NCI-H1092 treated with DMSO at 0.1 percent for 48 hours (cell line): ENCODE measurements at places on chromosomes 7 and 10.
A peak's percentile ranks its signal among the peaks of the same experiment; 100 is the strongest.

- DNase-seq: no peak
Measured at GRCh38 chr10:96695366-96695765, 24.9 kb downstream of the PIK3AP1 start.

DNA sequence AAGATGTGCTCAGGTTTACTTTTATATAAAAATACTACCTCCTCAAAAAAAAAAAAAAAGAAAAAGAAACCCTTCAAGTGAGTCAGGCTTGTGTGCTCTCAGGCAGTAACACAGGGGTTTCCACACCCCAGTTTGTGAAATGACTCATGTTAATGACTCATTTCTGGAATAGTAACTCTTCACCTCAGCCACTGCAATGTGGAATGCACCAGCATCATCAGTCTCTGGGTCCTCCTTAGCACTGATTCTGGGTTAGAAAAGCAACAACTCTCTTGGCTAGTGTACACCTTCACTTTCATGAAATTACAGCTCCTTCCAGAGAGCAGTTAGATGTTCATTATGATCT lies 110.6 kb downstream of the EMX2 start:
- no peak for DNase-seq

DNA sequence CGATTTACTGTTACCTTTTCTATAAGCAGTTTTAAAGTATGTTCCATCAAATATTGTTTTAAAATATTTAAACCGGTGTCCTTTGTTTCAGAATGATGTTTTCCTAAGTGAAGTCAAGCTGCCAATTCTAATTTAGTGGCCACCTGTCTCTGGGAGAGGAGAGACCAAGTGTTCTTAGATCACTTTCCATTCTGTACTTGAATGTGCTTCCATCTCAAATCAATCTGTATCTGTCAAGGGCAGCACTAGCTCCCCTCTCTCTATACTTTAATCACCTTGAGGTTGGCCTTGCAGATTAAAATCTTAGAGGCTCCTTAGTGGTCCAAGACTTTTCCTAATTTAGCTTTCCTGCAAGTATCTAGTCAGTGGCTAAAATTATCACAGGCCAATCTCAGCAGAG lies 49.6 kb downstream of the LGI1 start:
- DNase-seq: no peak

DNA sequence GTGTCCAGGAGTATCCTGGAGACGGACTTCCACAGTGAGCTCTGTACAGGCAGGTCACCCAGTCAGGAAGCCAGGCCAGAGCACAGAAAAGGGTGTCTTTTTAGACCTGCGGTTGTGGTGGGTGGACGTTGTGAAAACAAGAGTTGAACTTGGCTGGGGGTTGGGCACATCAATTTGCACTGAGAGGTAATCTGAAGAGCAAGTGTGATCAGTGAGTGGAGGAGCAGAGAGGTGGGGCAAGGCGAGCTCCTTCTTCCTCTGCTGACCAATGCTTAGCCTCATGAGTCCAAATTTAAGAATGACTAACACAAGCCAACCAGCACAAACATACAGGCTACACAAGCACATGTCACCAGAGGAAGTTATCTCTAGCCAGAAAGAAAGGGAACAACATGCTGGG lies 310.8 kb downstream of the TCERG1L start:
- no peak for DNase-seq

- DNase-seq: peak; percentile 15
Measured at GRCh38 chr7:98107313-98107721, 655 bp downstream of the LMTK2 start.

- DNase-seq: no peak
Measured at GRCh38 chr7:78052112-78052511, 253.5 kb downstream of the PHTF2 start.

GRCh38 chr10:49272251-49273081 lies 26.5 kb upstream of the C10orf71 start:
- no peak for DNase-seq

DNA sequence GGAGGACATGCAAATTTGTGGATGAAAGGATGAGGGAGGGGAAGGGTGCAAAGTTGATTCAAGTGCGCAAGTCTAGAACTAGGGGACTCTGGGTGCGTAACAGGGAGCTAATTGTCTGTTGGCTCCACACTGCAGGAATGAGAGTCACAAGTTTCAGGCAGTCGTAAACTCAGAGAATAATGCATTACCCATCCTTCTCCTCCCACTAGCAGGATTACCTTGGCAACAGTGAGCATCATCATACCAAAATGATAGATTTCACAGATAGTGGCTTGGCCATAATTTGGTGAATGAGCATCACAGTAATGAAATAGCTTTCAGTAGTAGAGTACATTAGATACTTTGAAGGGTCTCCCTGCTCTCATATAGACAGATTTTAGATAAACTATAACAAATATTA lies 565.5 kb downstream of the GALNT17 start:
- DNase-seq: no peak

DNA sequence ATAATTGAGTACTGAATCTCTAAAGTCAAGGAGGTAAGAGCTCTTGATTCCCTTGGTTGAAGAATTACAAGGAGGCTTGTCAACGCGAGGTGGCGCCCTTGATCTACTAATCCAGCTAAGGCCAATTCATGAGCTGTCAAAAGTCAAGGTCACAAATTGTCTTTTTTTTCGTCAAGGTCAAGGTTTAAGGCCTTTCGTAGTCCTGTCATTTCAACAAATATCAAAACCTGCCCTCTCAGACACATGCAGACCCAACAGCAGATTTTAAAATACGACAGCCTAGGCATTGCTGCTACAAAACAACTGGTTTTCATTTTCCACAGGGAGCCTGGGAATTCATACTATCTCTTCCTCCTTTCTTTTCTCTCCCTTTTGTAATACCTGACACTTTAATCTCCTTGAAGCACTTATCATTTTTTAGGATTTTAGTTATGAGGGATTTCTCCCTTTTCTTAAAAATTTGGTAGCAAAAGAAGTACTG lies 3.6 kb downstream of the HOXA13 start:
- no peak for DNase-seq

DNA sequence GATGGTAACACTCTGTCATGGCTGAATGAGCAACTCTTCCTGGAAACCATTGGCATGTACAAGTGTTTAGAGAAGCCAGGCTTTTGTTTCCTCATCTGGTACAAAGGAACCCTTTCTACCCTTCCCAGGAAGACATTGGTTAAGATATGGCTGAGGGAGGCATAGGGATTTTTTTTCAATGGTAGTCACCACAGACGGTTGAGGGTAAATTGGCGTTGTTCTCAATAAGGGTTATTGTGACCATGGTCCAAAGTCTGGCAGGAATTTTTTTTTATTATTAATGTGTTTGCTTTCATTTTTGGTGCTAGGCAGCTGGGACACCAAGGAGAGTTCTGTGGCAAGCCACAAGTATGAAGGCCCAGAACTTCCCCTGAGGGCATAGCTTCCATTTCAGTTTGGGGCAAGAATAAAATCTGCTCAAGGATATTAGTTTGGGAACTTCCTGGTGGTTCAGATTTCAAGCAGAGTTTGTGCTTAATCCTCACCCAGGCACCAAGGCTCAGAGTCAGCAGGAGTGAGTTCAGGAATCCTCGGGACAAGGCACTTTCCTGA lies at the start of gene PLEKHS1:
PLEKHS1 (plus strand) TSS at position 502 of the 552 bp plus-strand sequence. CDS start 3,596 bp downstream, outside the sequence.
- no peak for DNase-seq

- DNase-seq: no peak
Measured at GRCh38 chr10:51783941-51784340, 84.5 kb upstream of the CSTF2T start.

DNA sequence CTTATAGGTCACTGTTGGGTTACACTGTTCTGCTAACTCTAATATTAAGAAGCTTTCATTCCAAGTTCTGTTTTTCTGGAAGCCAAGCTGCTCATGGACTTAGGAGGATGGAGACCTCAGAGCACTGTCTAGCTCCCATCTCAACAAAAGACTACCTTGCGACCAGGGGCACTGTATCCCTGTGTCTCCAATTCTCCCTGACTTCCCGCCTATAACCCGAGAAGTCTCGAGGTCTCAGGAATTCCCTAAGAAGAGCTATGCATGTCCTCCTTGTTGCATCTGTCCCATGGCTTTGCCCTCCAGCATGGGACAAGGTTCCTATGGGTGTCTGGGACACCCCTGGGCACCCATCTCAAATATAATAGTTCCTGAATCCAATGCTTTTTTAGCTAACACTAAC lies 31.2 kb downstream of the BTBD16 start:
- DNase-seq: no peak

DNA sequence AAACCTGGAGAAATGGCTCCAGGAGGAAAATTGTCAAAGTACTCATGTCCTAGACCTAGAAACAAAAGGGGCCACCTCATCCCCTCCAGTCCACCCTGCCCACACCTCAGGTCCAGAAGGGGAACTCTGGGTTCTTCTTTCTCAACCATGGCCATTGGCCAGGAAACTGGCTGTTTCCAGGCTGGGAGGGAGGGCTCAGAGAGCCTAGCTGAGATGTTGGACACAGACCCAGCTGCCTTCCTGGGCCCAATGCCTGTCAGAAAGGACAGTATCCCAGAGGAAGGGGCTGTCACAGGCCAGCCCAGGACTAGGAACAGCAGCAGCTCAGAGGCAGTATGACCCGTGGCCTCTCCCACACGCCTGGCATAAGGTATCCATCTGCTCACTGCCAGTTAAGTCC lies 9.6 kb downstream of the GRID1 start:
- no peak for DNase-seq
